Anterior cingulate cortex (tissue), 58 donors: ENCODE measurements at places on chromosomes 16 and 17.
A peak's percentile ranks its signal among the peaks of the same experiment; 100 is the strongest.

- DNase-seq: no peak
Measured at GRCh38 chr16:68131813-68132706, 46.9 kb downstream of the NFATC3 start.

- DNase-seq: peak; percentile 53
Measured at GRCh38 chr17:58328195-58329034, at the start of gene TSPOAP1. Gene TSPOAP1, minus strand, starts transcription at chr17:58328795. Its CDS starts 875 bp downstream, at chr17:58327920.

DNA sequence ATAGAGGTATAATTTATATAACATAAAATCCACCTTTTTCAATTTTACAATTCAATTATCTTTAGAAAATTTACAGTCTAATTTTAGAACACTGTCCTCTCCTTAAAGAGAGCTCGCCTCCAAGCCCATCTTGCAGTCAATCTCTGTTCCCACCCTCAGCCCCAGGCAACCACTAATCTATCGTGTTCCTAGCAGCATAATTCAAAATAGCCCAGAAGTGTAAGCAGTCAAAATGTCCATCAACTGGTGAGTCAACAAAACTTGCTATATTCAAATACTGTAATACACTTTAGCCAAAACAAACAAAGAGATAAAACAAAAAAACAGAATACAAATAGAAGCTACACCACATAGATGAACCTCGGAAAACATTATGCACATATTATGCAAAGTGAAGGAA, 1006.8 kb upstream of the EEF2KMT start:
- no peak for DNase-seq

GRCh38 chr16:17936766-17937402, 399.7 kb downstream of the NPIPA8 start:
- no peak for DNase-seq

GRCh38 chr16:75273054-75273925, 21.9 kb upstream of the BCAR1 start:
- no peak for DNase-seq

- DNase-seq: no peak
Measured at GRCh38 chr17:27849474-27850185, 43.5 kb downstream of the LYRM9 start.

DNA sequence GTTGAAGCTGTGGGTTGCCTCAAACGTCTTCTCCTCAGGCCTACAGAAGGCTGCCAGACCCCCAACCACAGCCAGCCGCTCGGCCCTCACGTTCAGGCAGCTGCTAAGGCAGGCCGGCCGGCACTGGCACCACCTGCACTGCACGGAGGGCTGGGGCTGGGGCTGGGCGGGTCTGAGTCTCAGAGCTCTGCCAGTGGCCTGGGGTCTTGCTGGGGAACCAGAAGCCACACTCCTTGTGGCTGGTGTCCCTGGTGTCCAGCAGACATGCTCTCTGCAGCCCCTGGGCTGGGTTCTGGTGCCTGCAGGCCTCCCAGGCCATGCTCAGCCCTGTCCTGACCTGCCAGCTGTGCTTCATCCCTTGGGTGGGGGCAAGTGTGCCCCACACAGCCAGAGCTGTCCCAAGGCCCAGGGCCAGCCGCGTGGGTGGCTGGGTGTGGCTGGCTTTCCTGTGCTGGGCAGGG, 42.0 kb downstream of the BAHCC1 start:
- DNase-seq: no peak

- DNase-seq: no peak
Measured at GRCh38 chr16:56724191-56724590, 5.7 kb upstream of the NUP93 start.

- DNase-seq: no peak
Measured at GRCh38 chr16:87580855-87581261, 21.4 kb upstream of the JPH3 start.

DNA sequence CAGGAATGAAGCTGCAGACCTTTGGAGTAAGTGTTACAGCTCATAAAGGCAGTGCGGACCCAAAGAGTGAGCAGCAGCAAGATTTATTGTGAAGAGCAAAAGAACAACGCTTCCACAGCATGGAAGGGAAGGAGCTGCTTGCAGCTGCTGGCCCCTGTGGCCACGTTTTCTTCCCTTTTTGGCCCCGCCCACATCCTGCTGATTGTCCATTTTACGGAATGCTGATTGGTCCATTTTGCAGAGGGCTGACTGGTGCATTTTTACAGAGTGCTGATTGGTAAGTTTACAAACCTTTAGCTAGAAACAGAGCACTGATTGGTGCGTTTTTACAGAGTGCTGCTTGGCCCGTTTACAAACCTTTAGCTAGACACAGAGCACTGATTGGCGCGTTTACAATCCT, 841.5 kb downstream of the CDH11 start:
- no peak for DNase-seq

DNA sequence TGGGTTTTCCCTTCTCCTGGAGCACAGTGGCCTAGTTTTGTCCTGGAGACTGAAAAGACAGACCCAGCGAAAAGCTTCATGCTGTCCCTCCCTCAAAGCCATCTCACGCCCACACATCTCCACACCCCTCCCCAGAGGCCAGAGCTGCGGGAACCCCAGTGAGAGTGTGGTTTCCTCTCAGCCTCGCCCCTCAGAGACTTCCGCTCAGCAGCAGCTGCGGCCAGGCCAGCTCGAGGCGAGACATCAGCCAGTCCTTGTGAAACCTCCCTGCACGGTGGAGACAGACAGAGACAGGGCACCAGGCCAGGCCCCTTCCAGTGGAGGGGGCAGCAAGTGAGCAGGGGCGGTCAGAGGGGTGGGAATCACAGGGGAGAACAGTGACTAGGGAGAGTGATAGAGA, 77.0 kb upstream of the TNRC6C start:
- peak; percentile 19 for DNase-seq

- DNase-seq: no peak
Measured at GRCh38 chr16:12902511-12903372, 1.3 kb downstream of the SHISA9 start.

GRCh38 chr16:84485255-84486010, 19.0 kb downstream of the MEAK7 start:
- no peak for DNase-seq

GRCh38 chr16:21565861-21566669, 33.3 kb upstream of the METTL9 start:
- DNase-seq: no peak

DNA sequence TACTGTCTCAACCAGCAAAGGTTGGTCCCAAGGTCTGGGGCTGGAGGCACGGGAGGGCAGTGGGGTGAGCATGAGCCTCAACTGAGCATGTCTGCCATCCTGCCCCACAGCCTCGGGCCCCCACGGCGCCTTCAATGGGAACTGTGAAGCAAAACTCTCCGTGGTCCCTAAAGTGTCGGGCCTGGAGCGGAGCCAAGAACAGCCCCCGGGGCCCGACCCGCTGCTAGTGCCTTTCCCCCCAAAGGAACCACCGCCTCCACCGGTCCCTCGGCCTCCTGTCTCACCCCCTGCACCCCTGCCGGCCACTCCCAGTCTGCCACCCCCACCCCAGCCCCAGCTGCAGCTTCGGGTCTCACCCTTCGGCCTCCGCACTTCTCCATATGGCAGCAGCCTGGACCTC, 4.2 kb downstream of the FBRS start:
- no peak for DNase-seq

DNA sequence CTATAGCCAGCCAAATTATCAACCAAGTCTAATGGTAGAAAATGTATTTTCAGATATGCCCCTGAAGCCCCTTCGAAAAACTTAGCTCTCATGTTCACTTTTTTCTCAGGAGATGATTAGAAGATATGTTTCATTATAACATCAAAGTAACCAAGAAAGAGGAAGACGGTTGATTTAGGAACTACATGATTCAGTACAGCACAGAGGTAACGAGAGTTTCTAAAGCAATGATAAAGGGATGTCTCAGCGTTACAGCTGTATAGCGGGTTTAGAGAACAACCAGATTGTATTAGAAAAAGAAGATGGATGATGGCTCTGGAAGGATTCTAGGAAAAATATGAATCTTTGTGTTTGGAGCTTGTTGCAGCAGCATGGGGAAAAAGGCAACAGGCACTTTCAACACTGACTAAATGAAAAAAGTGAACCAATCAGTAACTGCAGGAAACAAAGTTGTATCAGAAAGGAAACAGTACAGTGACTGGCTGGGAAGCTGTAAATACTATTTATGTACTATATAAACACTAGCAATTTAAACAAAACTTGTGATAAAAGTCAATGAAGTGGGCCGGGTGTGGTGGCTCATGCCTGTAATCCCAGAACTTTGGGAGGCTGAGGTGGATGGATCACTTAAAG, 21.5 kb downstream of the MBTD1 start:
- DNase-seq: no peak

- no peak for DNase-seq
Measured at GRCh38 chr17:55605705-55606487, 94.6 kb upstream of the SMIM36 start.
